ENCODE measurements at places on chromosomes 1 and 21.

GRCh38 chr1:175512637-175513412 is 230.6 kb downstream of the TNR start:
- DNase-seq = no peak

DNA sequence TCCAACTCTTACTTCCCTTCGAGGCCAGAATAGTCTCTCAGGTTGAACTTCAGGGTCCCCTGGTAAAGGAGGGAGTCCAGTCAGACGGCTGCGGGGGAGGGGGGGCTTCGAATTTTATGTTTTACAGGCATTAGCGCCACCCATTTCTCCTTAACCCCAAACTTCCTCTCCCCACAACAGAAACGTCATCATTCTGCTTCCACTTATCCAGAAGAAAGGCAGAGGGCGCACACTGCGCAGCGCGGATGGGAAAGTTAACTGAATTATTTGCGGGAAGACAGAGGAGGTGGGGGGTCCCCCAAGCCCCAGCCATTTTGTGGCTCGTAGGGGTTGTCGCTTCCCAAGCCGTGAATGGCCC is 529 bp upstream of the PRMT2 start:
- DNase-seq = no peak

GRCh38 chr1:110336300-110337039 is 2.7 kb upstream of the RBM15 start:
- DNase-seq = no peak

DNA sequence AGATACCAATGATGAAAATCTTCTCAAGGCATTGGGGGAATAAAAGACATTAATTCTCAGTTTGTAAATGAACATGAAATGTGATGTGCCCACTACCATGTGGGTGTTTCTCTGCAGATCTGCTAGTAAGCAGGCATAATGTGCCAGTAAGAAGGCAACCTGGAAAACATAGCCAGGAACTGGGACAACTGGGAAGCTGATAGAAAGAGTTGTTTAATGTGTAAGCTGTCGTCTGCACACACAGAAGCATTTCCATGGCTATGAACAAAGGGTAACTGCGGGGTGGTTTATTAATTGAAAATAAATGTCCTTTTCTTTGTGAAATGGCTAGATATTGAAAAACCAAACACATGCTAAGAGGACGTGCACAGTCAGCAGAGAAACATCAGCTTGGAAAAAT is 52.0 kb downstream of the ZC3H11B start:
- no peak for DNase-seq

DNA sequence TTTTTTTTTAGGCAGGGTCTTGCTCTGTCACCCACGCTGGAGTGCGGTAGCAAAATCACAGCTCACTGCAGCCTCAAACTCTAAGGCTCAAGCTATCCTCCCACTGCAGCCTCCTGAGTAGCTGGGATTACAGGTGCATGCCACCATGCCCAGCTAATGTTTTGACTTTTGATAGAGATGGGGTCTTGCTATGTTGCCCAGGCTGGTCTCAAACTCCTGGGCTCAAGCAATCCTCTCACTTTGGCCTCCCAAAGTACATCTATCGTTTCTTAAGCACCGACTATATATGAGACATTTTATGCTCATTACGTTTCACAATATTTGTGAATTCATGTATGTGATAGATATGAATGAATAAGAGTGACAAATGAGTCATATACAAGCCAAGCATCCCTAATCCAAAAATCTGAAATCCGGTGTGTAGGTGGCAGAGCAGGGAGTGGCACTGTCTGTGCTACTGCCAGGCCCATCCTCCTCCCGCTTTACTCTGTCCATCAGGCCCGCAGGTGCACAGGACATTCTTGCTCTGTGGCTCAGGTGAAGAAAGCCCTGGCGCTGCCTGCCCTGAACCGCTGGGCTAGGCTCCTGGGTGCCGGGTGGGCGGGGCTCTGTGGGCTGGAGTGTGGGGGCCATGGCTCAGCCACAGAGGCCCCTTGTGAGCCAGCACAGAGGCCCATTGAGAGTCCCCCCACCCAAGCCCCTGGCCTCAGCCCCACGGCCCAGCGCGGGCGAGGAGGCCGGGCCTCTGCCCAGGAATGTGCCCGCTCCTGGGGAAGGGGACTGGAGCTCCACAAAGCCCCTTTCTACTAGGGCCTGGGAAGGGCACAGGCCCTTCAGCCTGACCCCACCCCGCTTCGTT is 45.3 kb downstream of the HSPG2 start:
- no peak for DNase-seq

DNA sequence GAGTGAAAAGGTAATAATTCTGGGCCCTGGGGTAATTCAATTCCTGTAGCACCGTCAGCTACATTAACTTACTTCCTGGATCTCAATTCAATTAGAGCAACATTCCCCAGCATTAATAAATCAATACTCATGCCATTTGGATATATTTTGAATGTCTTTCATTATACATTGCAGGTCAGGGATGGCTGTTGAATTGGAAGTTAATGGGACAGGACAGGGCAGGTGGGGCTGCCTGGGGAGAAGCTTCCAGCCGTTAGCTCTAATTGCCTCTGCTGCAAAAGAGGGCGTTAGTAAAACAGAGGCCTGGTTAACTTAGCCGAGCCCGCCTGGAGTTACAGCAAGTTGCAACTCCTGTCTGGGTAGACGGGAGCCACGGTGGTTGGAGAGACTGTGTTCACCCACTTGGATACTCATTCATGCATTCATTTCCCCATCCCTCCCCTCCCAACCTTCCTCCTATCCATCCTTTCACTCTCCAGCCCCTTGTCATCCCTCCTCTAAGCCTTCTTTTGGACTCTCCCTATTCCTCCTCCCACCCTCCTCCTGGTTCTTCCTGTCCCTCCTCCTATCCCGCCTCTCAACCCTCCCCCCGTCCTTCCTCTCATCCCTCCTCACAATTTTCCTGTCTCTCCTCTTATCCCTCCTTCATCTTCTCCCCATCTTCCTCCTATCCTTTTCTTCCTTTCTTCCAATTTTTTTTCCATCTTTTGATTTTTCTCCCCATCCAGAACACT is 137.6 kb upstream of the RUNX3 start:
- DNase-seq = no peak

- DNase-seq = no peak
Observed at GRCh38 chr21:31514598-31514997, 144.9 kb upstream of the SOD1 start.

GRCh38 chr21:37412603-37413360 is 46.2 kb downstream of the DYRK1A start:
- no peak for DNase-seq

- no peak for DNase-seq
Observed at GRCh38 chr21:15088488-15088887, 23.7 kb upstream of the NRIP1 start.

GRCh38 chr1:197808880-197809279 is 33.6 kb upstream of the DENND1B start:
- DNase-seq = no peak

DNA sequence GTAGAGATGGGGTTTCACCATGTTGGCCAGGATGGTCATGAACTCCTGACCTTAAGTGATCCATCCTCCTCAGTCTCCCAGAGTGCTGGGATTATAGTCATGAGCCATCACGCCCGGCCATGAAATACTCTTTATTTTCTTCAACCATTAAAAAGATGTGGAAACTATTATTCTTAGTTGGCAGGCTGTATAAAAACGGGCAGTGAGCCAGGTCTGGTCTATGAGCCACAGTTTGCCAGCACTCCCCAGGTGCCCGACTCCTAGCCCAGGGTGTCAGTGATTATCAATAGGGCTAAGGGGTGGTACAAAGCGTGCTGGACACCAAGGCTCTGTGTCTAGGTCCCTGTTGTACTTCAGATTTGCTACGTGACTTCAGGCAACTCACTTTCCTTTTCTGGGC is 3.7 kb upstream of the TMEM61 start:
- DNase-seq = no peak

GRCh38 chr1:4034318-4034887 is 134.3 kb upstream of the C1orf174 start:
- DNase-seq = no peak

GRCh38 chr1:219467524-219467923 is 145.4 kb downstream of the ZC3H11B start:
- DNase-seq = no peak

DNA sequence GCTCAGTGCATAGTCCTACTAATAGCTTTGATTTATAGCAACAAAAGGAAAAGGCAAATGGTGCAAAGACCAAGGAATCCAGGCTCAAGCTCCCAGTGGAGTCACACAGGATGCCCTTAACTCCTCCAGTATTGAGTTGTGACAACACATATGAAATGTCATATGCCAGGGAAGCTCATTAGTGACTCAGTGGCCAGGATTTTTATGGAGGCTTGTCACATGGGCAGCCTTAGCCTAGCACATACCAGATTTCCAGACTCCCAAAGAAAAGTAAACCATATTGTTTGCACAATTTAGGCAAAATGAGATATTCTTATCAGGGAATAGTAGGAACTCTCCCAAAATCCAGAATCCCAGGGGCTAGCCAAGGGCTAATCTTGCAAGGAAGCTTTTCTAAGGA is 129.2 kb downstream of the MAGI3 start:
- no peak for DNase-seq

- no peak for DNase-seq
Observed at GRCh38 chr21:34039678-34040382, 33.5 kb upstream of the MRPS6 start.

DNA sequence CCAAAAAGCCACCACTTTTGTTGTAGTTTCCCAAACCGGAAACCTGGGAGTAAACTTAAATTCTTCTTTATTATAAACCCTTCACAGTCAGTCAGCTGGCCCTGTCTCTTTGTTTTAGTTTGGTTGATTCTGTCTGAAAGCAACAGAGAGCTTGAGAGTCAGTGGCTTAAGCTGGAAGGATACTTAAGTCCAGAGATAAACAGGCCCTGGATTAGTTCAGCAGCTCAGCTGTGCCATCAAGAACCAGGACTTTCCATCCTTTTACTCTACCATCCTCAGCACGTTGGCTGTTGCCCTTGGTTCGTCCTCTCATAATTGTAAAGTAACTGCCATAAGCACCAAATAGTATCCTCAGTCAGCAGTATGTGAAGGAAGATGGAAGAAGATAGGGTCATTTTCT is 4.5 kb downstream of the DESI2 start:
- DNase-seq = no peak

DNA sequence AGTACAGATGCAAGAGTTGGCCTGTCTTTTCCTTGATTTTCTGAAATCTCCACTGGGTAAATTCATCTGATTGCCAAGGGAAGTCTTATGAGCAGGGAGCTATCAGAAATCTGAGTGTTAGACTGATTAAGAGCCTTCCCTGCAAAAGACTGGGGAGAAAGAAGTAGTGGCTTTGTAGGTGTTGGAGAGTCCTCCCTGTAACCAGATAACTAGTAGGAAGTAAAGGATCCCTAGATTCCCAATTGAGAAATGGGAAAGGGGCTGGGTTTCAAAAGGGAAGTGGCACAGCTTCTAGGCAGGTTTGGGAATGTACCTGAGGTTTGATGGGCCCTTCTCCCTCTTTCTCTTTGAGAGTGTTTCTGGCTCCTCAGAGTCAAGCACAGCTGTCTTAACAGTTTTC is 2.1 kb downstream of the TLCD4 start:
- DNase-seq = no peak

DNA sequence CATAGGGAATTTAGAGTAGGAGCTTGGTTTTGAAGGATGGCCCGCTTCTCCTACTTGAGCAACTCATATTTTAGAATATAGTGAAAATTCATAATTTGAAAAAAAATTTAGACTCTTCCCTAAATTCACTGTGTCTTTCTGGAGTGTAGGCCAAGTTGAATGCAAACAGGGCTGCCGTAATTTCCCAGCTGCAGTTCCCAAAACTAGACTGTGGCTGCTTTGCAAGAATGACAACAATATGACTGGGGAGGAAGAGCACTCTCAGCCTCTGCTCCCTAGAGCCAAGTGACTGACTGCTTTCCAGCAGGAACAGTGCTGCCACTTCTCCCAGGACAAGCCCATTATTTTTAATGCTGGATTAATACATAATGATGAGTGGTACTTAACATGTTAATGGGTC is 209.0 kb downstream of the RHOU start:
- DNase-seq = no peak

- no peak for DNase-seq
Observed at GRCh38 chr1:209871006-209871405, 43.2 kb downstream of the UTP25 start.

DNA sequence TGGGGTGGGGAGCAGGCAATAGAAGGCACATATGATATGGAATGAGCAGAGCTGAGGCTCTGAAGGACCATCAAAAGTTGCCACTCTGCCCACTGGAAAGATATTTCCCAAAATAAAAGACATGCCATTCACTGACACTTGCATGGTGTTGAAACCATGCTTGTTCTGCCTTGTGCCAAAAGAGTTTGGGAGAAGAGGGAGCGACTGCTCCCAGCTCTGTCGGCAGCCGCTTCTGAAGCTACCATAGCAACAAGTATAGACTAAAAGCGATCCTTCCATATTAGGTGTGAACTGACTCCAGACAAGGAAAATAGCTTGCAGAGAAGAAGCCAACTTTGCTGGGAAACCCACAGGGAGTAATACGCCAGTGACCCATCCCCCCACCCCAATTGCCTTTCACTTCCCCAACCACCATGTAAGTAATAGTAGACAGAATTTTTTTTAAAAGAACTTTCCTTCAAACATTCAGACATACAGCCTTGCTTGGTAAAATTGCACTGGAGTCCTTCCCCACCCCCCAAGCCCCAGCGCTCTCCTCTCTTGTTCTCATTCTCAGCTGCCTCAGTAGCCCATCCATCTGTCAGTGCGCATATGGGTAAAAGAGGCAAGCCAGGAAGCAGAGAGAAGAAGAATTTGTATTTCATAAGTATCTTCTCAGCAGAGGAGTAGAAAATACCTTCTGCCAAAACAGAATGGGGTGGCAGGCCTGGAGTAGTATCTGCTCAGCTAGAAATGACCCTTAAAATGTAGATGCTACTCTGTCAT is 263.7 kb downstream of the OMA1 start:
- DNase-seq = no peak

GRCh38 chr1:220001095-220001501 is 45.2 kb downstream of the EPRS1 start:
- DNase-seq = no peak

- peak; percentile 6 for DNase-seq
Observed at GRCh38 chr1:34865981-34866761, 6.6 kb upstream of the SMIM12 start.

GRCh38 chr1:91601554-91602376 is 101.1 kb downstream of the CDC7 start:
- DNase-seq = no peak

DNA sequence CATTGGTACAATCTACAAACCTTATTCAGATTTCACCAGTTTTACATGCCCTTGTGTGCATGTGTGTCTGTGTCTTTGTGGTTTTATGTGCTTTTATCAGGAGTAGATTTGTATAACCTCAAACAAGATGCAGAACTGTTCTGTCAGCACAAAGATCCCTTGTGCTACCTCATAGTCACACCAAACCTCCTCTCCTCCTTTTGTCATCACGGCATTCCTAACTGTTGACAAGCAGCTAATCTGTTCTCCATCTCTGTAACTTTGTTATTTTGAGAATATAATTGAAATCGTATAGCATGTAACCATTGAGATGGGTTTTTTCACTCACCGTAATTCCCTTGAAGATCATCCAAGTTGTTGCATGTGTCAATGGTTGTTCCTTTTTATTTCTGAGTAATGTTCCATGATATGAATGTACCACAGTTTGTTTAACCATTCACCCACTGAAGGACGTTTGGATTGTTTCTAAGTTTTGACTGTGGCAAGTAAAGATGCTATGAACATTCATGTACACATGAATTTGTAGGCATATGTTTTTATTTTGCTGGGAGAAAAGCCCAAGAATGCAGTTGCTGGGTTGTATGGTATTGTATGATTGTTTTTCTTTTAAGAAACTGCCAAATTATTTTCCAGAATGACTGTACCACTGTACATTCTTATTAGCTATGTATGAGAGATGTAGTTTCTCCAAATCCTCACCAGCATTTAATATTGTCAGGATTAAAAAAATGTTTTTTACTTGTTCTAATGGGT is 78.1 kb upstream of the B3GALT2 start:
- DNase-seq = no peak

- DNase-seq = no peak
Observed at GRCh38 chr1:92125204-92125603, 45.1 kb downstream of the BTBD8 start.

Measured in SHP77 treated with DMSO at 0.1 percent for 48 hours (cell line).